AG09309 (cell line): ENCODE measurements at places on chromosomes 12 and 14.
A peak's percentile ranks its signal among the peaks of the same experiment; 100 is the strongest.

DNA sequence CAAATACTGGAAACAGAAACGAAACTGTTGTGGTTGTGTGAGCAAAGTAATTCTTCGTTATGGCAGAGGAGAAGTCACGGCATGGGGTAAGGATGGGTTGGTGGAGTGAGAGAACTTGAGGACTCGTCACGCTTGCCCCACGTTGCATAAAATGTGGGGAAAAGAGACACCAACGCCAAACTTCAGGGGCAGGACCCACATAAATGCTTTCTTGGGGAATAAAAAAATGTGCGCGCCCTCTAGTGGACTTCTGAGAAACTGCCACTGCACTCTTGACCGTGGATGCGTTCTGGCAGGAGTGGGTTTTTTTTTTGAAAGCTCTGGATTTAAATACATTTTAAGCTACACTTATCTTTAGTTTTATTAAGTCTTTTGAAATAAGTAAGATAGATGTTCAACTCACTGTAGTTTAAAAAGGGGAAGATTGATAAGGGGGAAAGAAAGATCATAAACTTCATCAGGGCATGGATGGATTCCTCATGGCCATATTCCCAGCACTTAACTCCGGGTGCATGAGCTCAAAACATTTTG, 4.1 kb upstream of the IGF1 start:
- DNase-seq, result peak; percentile 55

DNA sequence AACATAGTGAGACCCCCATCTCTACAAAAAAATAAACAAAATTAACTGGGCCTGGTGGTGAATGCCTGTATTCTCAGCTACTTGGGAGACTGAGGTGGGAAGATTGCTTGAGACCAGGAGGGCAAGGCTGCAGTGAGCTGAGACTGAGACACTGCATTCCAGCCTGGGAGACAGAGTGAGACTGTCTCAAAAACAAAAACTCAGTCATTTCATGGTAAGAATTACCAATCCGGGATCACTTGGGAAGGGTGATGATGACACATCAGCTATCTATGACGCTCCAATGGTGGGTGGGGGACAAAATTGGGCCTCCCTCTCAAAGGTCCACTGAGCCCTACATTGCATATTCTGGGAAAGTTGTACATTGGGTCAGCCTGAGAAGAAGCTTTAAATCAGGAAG, 47.7 kb downstream of the SERPINA3 start:
- DNase-seq, result no peak

DNA sequence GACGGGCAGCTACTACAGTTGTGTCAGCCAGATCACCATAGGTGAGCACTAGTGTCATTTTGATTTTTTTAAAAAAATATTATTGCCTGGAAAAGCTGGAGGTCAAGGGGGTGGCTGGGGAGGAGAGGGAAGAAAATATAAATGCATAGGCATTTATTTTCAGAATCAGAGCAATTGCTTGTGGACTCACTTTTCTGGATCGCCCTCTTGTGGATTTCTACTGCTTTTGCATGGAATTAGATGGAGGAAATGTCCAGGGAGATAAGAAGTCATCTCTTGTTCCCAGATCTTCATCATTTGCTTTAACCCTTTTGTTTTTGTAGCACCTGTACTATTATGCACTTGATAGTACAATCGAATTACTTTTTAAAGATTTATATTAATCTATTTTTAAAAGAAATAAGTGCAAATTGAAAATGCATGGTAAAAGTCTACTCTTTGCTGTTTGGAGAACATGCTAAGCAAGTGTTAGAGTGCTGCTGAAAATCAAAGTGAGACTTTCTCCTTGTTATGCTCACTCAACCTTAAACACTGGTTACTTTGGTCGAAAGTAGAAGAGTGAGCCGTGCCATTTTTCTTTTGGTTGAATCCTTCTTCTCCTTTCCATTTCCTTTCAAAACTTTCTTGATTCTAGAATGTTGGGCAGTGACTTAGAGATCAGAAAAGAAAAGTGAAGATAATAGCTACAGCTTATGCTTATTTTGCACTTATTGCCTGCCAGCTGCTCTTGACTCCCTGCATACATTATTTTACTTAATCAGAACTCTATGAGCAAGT, 60.6 kb upstream of the ANO4 start:
- DNase-seq, result no peak

- DNase-seq, result no peak
These were observed 15.0 kb upstream of the MDM2 start for GRCh38 chr12:68792952-68793351.

DNA sequence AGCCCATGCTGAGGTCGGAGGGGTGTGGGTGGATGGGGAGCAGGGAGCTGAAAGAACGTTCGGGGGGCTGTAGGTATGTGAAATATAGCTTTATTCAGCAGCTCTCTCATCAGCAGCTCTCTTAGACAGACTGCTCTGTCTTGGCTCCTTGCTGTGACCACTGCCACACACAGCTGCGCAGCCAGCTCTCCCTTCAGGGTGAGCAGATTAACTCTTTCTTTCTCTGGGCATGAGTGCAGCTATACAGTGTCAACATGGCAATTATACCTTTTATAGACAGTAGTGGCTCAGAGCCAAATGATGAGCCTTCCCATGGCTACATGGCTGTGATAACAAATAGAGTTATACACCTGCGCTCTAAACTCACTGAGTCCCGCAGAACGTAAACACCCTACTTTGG, 137.7 kb upstream of the NEDD1 start:
- DNase-seq, result no peak

GRCh38 chr12:63893170-63893569, 48.7 kb downstream of the SRGAP1 start:
- DNase-seq, result no peak
